ENCODE measurements at places on chromosomes 1 and 21.

DNA sequence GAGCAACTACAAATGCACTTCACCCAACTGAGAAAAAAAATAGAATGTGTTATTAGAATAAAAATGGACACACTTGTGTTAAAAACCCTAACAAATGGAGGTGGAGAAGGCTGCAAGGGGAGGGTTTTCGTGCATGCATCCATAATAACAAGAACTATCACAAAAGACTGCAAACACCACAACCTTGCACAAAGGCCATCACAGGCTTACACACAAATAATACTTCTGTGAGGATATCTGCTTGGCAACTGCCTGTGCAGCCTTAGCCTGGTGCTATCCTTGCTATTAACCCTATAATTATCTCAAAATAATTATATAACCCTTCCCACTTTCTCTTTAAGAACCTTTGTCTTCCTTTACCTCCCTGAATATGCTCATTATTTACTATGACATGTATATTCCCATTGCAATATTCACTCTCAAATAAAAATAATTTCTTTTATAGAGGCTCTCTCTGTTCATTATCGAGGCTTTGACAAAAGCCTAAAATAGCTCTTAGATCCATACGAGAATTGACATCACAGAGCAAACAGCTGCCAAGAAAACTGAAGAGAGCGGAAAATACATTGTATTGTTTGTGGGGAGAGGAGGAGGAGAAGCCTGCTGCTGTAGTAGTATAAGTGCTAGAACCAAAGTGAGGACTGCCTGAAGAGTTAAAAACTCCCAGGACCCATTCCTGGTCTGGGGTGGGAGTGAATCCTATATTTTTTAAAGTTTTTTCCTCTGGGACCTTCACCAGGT lies 1768.7 kb downstream of the BRINP3 start:
- no peak for DNase-seq

GRCh38 chr1:10856863-10857598 lies 60.6 kb upstream of the CASZ1 start:
- no peak for DNase-seq

GRCh38 chr1:221923929-221924598 lies 182.2 kb upstream of the DUSP10 start:
- no peak for DNase-seq

GRCh38 chr21:14989359-14989758 lies 75.4 kb downstream of the NRIP1 start:
- DNase-seq: no peak

DNA sequence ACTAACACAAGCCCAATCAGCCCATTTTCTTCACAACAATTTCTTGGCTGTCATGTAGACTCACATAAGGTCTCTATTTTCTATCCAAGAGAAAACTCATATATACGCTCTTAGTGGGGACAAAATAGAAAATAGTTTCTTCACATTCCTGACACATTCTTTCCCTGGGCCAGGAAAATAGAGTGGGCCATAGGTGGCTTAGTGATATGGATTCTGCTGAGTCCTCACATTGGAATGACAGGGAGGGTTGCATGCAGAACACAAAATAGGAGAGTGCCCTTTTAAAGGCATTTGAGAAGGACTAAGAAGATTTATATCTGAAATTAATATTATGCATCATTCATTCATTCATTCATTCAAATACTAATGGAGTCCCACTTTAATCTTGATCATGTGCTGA lies 207.7 kb downstream of the LYPLAL1 start:
- no peak for DNase-seq

DNA sequence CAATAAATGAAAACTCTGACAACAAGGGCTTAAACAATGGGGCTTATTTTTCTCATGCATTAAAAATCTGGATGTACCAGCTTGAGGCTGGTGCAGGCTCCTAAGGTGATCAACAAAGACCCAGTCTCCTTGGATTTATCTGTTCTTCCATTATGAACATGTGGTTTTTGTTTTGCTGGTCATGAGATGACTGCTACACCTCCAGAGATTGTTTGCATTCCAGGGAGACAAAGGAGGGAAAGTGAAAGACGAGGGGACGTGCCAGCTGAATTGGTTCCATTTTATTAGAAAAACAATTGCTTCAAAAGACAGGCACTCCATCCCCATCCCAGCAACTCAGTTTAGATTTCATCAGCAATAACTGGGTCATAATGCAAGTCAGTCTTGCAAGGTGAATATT lies 90.9 kb upstream of the KCNK1 start:
- DNase-seq: no peak

DNA sequence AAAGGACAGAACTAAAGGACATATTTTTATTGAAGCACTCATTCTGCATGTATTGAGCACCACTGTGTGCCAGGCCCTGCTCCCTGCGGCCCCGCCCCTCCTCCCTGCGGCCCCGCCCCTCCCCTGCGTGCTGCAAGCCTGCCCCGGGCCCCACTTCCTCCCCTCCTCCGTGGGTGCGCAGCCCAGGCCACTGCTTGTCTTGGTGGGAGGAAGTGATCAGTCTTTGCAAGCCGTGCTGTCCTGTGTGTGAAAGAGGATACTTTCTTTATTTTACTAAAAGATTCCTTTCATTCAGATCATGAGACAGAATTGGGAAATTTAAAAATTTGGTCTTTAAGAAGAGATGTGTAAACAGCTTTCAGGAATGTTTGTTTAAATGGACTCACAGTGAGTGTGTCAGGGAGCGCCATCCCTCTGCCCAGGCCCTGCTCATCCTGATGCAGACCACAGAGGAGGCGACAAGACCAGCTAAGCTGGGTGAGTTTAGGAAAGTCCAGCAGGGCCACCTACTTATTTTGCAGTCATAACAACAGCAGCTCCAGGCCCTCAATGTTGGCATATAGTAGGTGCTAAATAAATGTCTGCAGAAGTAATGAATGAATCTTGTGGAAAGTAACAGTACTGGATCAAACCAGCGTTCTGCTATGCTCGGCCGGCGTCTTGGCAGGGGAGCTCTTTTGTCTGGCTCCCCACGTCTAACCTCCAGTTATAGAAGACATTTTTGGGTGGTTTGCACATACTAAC lies 88.3 kb upstream of the SELENON start:
- no peak for DNase-seq

- DNase-seq: no peak
Observed at GRCh38 chr21:44831227-44831860, 13.5 kb upstream of the SUMO3 start.

GRCh38 chr1:115306146-115306545 lies 31.9 kb downstream of the NGF start:
- no peak for DNase-seq

GRCh38 chr1:44303532-44303931 lies 51.5 kb downstream of the ERI3 start:
- no peak for DNase-seq

DNA sequence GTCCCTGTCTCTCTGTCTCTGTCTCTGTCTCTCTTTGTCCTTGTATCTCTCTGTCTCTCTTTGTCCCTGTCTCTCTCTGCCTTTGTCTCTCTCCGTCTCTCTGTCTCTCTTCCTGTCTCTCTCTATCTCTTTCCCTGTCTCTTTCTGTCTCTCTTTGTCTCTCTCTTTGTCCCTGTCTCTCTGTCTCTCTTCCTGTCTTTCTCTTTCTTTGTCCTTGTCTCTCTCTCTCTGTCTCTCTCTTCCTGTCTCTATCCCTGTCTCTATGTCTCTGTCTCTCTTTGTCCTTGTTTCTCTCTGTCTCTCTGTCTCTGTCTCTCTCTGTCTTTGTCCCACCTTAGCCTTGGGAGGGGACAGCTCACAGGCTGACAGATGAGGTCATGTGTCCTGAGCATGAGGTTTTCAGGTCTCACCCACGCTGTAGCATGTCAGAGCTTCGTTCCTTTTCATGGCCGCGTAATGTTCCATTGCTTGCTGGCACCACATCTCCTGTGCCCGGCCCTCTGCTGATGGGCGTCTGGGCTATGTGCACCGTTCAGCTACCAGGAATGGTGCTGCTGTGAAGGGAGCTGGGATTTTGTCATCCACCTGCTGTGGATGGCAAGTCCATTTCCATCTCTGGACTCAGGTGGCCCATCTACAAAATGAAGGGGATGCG lies 27.6 kb downstream of the TP73 start:
- no peak for DNase-seq

GRCh38 chr1:162772571-162773154 lies 17.8 kb upstream of the HSD17B7 start:
- DNase-seq: no peak

GRCh38 chr1:239630767-239631166 lies 244.4 kb downstream of the CHRM3 start:
- no peak for DNase-seq

- no peak for DNase-seq
Observed at GRCh38 chr1:84208935-84209334, 64.9 kb downstream of the PRKACB start.

DNA sequence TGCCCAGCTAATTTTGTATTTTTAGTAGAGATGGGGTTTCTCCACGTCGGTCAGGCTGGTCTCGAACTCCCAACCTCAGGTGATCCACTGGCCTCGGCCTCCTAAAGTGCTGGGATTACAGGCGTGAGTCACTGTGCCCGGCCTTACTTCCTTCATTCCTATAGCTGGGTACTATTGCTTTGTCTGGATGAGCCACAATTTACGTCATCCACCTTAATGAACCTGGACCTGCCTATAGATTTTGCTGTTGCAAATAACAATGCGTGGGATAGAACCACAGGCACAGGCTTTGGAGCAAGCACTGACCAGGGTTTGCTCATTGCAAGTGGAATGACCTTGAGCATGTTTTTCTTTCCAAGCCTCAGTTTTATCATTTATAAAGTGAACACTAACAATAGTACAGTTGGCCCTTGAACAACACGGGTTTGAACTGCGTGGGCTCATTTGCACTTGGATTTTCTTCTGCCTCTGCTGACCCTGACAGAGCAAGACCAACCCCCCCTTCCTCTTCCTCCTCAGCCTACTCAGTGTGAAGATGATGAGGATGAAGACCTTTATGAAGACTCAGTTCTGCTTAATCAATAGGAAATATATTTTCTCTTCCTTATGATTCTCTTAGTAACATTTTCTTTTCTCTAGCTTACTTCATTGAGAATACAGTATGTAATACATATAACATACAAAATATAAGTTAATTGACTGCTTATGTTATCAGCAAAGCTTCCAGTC lies 33.3 kb upstream of the BECN2 start:
- no peak for DNase-seq

DNA sequence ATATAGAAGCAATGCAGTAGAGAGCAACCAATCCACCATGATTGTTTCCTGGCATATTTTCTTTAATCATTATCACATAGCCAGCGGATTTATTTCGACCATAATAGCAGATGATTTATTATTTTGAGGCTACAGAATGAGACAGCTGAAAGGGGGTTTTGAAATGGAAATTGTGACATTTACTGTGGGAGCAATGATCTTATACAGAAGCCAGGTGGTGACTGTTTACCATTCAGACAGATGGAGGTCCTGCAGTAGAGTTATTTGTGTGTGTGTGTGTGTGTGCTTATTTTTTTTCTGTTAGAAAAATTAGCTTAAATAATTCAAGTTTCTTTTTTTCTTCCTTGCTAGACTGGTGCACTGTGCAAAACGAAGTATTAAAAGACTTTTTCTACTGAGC lies 1784.5 kb downstream of the MRPL39 start:
- DNase-seq: no peak

- no peak for DNase-seq
Observed at GRCh38 chr1:150062113-150062512, 5.5 kb upstream of the VPS45 start.

DNA sequence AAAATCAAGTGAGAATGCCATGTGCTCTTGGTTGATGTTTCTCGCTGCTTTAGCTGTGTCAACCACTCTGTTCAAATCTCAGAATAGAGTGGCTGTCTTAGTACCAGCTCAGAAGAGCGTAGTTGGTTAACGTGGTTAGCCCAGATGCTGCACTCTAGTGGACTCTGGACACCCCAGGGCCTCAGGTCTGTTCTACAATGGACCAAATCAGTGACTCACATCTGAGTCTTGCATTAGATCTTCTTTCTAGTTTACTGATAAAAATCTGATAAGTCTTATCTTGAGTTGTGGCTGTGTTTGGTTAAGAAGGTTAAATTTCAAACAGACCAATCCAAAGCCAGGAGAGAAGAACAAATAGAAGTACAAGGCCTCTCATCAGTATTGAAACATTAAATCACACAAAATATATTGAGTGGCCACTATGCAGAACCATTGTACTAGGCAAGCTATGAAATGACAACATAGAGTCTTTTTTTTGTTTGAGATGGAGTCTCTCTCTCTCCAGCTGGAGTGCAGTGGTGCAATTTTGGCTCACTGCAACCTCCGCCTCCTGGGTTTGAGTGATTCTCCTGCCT lies 104.1 kb downstream of the NR5A2 start:
- no peak for DNase-seq
